ENCODE measurements at places on chromosomes 11 and 22.

DNA sequence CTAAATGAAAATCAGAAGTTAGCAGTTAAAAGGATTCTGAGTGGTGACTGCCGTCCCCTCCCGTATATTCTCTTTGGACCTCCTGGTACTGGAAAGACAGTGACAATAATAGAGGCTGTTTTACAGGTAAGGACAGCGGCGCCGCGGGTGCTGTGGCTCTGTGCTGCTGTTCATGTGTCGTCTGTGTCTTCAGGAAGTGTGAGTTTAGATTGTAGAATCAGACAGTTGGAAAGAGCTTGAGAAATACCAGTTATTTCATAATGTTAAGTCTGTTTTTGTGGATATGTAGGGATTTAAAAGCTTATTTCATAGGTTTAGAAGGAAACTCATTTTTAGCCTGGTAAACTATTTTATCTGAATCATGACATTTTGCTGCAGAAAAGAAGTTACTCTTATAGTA, 27.4 kb upstream of the PANX2 start:
- no peak for DNase-seq

GRCh38 chr11:23947883-23948282, 549.0 kb upstream of the LUZP2 start:
- no peak for DNase-seq

GRCh38 chr11:70507466-70508230, 109.3 kb downstream of the CTTN start:
- no peak for DNase-seq

DNA sequence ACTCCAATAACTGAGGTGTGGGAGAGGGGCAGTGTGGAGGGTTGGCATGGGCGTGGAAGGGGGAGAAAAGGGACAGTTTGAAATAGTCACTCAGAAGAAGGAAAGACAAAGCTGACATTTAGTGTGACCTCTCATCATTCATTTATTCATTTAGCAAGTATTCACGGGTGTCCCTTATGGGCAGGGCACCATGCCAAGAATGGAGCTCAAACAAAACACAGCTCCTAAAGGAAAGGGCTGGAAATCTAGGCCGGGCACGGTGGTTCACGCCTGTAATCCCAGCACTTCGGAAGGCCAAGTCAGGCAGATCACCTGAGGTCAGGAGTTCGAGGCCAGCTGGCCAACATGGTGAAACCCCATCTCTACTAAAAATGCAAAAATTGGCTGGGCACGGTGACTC, 19.4 kb upstream of the DGKZ start:
- DNase-seq = no peak

GRCh38 chr11:1926156-1927025, 6.9 kb downstream of the TNNT3 start:
- DNase-seq = no peak

DNA sequence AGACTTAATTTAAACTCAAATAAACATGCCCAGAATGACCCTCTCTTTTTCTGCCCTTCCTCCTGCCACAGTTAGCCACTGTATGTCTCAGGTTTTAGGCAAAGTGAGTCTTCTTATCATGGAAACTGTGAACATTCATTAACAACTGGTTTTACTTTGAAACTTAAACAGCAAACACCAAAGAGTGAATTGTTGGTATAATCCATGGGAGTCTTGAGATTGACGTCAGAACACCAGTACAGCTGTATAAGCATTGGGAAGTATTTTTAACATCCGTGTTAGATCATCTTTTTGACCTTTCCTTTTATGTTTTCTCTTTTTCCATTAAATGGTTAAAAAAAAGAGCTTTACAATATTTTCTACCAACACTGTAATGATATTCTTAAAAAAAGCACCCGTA, 38.9 kb downstream of the ARHGEF12 start:
- no peak for DNase-seq
